ENCODE measurements at places on chromosomes 4 and X. TPM values are rescaled to one million over a fixed set of nuclear protein-coding genes. Genes with fewer than 3 reads are reported as not detected.

The USP26 gene
- total RNA-seq: not detected

The STX18 gene
- 29.3 TPM for total RNA-seq

The ASB12 gene
- not detected for total RNA-seq

The PLAC1 gene
- 2.7 TPM for total RNA-seq

The BRS3 gene
- not detected for total RNA-seq

The SYN1 gene
- total RNA-seq: 0.33 TPM

The SMIM14 gene
- 1.3 TPM for total RNA-seq

The EVC2 gene
- 9.9 TPM for total RNA-seq

The ASB5 gene
- 6.4 TPM for total RNA-seq

The EPHA5 gene
- 8.7 TPM for total RNA-seq

All from SJCRH30 (cell line).